OCI-LY7 (cell line): ENCODE measurements at places on chromosomes 7 and 10.

DNA sequence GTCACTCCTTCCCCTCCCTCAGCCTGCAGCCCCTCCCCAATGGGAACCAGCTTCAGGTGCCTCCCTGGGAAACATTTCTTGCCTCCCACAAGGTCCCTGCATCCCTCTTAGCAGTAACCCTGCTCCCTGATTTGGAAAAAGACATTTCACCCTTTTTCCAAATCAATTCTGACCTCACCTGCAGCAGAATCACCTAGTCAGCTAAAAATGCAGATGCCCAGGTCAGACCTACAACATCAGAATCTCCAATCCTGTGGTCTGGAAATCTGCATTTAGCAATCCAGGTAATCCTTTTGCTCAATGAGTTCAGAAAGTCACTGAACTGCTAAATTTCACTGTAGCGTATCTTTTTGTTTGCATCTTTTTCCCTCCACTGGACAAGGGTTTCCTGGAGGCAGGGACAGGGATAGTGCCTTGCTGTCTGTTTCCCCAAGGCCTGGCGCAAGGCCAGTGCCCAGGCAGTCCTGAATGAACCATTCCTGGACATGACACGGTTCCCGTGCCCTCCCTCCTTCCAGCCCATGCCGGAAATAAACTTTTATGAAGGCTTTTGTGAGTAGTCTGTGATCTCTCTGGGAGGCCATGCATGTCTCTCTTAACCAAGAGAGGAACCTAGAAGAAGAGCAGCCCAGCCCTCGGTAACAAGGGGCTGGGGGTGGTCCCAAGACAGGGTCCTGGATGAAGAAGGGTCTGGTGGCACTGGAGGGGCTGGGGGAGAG, 44.0 kb downstream of the COL13A1 start:
- peak; percentile 12 for DNase-seq

DNA sequence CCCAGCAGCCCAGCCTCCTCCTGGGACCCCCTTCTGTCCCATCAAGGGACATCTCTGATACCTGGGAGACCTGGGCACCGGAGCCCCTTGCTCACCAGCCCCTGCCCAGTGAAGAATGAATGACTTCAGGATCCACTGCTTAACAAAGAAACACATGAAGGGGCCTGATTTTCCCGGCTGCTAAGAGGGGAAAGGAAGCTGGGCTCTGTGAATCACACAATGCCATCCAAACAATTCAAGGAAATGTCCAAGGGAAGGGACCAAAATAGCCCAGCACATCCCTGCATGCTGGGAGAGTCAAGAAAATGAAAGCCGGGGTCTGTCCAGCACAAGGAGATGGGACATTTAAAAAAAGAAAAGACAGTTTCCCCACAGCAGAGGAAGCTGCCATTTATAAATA, 128.7 kb upstream of the JCAD start:
- no peak for DNase-seq

GRCh38 chr10:132790470-132790869, 4.5 kb upstream of the NKX6-2 start:
- no peak for DNase-seq

DNA sequence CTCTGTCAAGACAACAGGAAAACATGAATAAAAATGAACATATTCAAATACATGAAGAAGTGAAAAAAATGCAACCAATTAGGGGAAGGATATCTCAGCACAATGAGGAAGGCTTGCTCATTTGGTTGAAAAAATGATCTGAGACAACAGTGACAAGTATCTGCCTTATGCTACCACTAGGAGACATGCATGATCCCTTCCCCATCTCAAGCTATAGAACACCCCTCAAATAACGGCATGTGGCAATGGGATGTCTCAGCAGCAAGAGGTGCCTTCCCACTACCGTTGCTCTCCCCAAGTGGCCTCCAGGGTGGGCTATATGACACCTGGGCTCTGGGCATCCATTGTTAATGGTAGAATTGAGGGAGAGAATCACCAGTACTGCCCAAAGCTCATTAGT, 98.1 kb upstream of the RSU1 start:
- no peak for DNase-seq
